Activated naive CD4-positive, alpha-beta T cell treated with anti-CD3 and anti-CD28 coated beads, Interleukin-2, amount 50 U/mL, for 72 hours (primary cell): ENCODE measurements at places on chromosomes 11 and 22.
A peak's percentile ranks its signal among the peaks of the same experiment; 100 is the strongest.

- DNase-seq = no peak
These were observed 11.4 kb downstream of the TUBA8 start for GRCh38 chr22:18121954-18122554.

- no peak for DNase-seq
These were observed 4.4 kb upstream of the SYTL2 start for GRCh38 chr11:85815186-85815931.

GRCh38 chr11:12704049-12704448 lies 29.8 kb downstream of the TEAD1 start:
- no peak for DNase-seq

DNA sequence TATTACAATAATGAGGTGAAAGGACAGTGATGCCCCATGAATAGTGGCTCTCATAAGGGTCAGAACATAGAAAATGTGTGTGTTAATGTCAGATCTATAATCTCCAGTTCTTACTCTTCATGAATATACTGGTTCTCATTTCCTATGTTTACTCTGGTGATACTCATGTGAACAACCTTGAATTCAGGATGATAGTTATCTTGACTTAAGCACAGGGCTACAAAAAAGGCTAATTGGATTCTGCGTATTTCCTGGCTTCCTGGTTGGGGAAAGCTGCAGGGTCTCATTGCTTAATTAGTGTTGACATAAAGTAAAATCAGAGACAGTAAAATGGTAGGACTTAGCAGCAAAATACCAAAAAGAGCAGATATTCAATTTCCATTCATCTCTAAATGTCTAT lies 1316.8 kb upstream of the RAG2 start:
- no peak for DNase-seq

DNA sequence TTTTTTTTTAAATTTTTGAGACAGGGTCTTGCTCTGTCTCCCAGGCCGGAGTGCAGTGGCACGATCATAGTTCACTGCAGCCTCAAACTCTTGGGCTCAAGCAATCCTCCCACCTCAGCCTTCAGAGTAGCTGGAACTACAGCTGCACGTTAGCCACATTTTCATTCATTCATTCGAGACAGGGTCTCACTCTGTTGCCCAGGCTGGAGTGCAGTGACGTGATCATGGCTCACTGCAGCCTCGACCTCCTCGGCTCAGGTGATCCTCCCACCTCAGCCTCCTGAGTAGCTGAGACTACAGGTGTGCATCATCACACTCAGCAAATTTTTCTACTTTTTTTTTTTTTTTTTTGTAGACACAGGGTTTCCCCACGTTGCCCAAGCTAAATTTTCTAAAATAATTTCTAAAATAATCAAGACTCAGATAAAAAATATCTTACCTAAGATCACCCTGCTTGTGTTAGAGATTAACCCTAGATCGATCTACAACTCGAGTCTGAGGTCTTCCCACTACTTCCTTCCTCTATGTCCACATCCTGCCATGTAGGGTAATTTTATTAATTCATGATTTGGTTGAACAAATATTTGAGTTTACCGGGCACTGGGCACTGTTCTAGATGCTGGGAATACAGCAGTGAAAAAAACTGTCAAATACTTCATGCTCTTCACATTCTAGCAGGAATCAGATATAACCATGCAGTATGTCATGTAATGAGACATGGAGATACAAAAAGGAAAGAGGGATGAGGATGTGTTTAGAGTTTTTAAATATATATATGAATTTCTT lies 15.1 kb downstream of the EIF4G2 start:
- DNase-seq = no peak

GRCh38 chr11:71251151-71251721 lies 1.1 kb downstream of the SHANK2 start:
- no peak for DNase-seq

DNA sequence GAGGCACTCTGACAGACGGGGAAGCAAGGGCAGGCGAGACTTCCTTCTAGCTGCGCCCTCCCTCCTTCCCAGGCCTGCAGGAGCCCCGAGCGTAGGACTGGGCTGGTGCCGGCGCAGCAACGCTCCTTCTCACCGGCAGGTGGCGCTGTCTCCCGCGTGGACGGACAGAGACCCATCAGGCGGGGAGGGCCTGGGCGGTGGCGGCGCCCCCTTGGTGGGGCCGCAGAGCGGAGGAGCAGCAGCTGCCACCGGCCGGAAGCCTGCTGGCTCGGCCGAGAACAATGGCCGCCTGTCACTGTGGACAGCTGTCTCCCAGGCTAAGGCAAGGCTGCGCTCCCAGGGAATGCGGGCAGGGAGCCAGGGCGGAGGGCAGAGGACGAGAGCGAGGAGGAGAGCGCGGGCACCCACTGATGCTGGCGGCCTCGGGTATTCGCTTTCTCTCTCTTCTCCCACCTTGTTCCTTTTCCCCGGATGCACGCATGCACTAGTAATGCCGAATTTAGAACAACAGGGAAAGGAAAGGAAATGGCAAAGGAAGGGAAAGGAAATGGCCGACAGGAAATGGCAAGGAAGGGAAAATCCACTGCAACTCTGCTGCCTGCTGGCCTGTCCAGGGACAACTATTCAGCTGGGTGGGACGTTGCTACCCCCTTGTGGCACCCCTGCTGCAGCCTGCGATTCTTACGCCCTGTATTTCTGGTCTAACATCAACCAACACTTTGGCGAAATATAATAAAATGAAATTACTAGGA lies 14.4 kb downstream of the PPM1F start:
- DNase-seq = peak; percentile 96

DNA sequence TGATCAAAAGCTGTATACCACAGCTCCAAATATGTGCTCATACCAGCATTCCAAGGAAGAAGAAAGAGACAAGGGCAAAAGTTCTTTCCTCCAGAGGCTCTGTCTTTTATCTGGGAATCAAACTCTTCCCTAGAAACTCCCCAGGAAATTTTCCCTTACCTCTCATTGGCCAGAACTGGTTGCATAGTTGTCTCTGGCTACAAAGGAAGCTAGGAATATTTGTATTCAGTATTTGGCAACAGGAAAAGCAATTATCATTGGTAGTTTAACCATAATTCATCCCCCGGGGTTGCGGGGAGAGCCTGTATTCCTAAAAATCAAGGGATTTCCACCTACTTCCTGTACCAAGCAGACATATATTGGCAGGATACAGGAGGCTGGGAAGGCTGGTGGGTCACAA lies 10.5 kb upstream of the ZFTA start:
- no peak for DNase-seq

DNA sequence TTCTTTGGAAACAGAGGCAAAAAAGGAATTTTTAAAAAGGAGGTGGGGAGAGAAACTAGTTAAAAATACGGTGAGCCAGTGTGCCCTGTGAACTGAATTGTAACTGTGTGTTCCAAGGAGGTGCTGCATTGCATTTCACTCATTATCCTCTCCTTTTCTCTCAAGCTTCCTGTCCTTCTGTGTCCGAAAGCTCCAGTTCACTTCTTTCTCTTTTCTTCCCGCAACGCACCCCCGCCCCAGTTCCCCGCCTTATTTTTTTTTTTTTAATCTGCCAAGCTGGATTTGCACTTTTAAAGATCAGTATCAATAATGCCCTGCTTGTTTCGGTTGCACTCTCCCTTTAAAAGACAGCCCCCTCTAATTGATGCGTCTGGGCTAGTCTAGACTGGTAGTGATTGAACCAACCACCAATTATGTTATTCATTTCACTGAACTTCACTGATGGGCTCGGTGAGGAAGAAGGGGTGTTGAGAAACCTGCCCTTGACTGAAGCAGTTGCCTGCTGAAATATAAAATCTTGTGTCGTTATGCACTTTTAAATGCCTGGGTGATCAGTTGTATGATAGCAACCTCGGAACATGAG lies 18.5 kb downstream of the BLID start:
- DNase-seq = no peak

GRCh38 chr11:98732947-98733346 lies 287.8 kb upstream of the CNTN5 start:
- no peak for DNase-seq

DNA sequence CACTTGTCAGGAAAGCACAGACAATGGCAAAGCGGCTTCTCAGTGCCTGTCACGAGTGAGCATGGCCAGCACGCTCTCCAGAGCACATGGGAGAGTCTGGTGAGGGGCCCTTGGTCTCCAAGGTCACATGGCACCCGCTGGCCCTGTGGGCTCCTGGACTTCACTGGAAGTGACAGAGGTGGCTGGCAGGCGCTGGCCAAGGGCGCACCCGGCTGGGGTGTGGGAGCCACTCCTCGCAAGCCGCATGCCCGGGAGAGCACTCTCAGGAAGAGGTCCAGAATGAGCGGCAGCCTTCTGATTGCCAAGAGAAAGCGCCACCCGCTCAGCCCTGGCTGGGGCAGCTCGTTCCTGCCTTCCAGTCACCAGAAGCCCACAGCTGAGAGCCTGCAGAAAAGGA lies 17.1 kb upstream of the MOB2 start:
- DNase-seq = no peak

DNA sequence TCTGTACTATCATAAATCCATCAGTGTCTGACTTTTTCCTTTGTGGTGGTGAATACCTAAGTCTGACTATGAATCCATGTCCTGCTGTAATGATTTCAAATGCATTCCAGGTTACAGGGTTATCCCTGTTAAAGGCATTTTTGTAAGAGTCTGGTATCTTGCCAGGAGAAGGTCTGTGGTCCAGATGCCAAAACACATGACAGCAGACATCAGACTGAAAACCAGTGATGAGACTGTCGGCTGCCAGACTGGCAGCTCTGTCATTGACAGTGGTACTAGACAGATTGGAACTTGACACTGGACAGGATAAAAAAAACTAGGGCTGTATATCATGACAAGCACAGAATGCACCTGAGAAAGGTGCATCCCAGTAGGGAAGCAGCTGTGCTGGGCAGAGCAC lies 301.8 kb upstream of the FAT3 start:
- DNase-seq = no peak

DNA sequence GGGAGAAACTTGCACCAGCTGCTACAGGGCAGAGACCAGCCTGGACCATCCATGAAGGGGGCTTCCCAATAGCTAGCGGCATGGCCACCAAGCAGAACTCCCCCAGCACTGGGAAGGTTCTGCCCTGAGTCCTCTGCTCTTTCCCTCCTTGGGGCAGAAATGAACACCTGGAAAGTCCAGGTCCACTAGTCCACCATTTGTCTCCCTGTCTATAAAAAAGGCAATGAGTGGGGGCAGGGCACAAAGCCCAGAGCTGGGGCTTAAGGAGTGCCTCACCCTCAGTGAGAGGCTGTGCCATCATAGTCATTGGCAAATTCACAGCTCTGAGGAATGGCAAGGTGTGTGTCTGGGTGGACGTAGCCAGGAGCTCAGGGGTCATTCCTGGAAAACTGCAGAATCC lies 420.3 kb downstream of the SOX6 start:
- no peak for DNase-seq

- no peak for DNase-seq
These were observed 43.2 kb downstream of the USP47 start for GRCh38 chr11:11884774-11885481.

DNA sequence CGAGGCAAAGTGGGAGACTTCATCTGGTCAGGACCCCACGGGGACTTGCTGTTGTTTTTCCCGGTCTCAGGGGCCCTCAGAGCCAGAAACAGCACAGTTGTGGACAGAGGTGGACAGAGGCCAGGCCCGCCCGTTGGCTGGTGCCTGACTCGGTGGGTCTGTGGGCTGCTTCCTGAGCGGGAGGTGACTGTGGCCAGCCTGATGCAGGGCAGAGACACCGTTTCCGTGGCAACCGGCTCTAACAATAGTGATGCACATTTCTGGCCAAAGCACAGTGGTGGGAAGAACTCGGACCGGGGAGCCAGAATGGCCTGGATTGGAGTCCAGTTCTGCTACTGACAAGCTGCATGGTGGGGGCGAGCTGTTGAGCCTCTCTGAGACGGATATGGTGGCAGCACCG lies 58.7 kb upstream of the ATXN10 start:
- no peak for DNase-seq

GRCh38 chr11:134701564-134702165 lies 289.6 kb upstream of the B3GAT1 start:
- no peak for DNase-seq

DNA sequence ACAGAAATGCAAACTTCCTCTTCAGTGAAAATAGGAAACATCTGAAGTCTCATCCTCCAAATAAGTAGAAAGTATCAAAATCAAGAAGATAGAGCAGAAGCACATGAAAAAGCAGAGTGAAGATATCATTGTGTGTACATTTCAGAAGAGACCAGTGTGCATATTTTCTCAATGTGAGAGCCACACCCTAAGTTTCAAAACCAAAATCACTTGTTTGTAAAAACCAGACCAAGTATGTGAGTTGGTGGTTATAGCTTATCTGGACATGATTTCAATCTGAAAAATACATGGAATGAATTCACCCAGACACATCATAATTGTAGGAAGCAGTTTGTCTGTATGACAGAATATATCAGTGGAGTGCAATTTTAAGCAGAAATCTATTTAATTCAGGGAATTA lies 536.0 kb downstream of the JRKL start:
- DNase-seq = no peak

GRCh38 chr11:130705670-130706421 lies 210.4 kb downstream of the SNX19 start:
- DNase-seq = no peak

GRCh38 chr11:60455531-60456042 lies at the start of gene MS4A1:
TSS of gene MS4A1 (plus strand) at chr11:60455847. CDS start at chr11:60462375, 6,528 bp downstream.
- no peak for DNase-seq

GRCh38 chr22:38461057-38461413 lies 6.0 kb upstream of the KCNJ4 start:
- DNase-seq = no peak

GRCh38 chr11:130180896-130181294 lies 21.3 kb downstream of the ST14 start:
- DNase-seq = no peak

DNA sequence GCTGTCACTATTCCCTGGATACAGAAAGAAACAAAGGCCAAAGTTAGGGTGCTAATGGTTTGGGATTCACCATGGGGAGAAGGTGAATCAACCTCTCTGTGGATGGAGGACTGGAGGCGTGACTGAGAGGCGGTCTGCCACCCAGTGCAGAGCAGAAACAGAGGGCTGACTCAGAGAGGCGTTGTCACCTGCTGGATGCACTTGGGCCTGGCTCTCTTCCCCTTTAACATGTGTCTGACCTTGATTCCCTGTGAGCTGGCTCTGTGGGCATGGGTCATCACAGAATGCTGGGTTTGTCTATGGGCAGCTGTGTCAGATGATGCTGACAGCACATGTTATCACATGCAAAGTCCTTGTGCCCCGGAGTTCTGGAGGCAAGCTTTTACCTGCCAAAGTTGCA lies 75.9 kb downstream of the LDLRAD3 start:
- DNase-seq = no peak

GRCh38 chr11:59523541-59523940 lies 12.2 kb downstream of the OR4D9 start:
- no peak for DNase-seq

- no peak for DNase-seq
These were observed 38.5 kb downstream of the CARD18 start for GRCh38 chr11:105100981-105101630.
